GM03348 (cell line): ENCODE measurements at places on chromosomes 7 and 10.

DNA sequence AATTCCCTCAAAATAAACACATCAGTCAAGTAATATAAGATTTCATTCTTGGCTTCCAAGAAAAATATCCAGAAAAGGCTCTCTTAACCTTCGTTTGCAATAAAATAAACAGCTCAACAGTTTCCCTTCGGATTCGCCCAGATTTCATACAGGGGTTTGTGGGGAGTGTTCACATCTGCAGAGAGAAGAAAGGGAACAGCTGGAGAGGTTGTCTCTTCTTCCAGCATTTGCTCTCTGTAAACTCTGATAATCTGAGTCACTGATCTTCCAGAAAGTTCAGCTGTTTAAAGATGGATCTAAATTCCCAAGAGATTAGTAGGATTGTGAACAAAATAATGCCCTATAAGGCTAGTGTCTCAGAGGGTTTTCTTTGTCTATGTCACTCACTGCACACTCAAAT is 277.9 kb downstream of the HPSE2 start:
- no peak for DNase-seq

DNA sequence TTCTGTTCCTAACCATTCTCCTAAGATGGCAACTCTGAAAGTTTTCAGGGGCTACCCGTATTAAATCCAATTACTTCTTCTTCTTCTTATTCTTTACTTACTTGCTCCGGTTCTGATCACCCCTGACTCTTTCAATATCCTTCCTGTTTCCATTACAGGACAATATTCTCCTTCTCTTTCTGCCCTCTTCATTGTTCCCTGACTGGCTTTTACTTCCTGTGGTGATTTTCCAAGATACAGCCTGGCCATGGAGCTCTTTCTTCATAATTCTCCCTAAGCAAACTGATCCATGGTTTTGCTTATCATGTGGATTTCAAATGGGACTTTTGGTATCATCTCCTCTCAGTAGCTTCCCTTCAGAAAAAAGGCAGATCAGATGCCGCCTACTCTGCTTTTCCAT is 35.4 kb downstream of the CCDC186 start:
- DNase-seq = no peak

GRCh38 chr7:45037876-45038275 is 37.9 kb downstream of the CCM2 start:
- DNase-seq = no peak

DNA sequence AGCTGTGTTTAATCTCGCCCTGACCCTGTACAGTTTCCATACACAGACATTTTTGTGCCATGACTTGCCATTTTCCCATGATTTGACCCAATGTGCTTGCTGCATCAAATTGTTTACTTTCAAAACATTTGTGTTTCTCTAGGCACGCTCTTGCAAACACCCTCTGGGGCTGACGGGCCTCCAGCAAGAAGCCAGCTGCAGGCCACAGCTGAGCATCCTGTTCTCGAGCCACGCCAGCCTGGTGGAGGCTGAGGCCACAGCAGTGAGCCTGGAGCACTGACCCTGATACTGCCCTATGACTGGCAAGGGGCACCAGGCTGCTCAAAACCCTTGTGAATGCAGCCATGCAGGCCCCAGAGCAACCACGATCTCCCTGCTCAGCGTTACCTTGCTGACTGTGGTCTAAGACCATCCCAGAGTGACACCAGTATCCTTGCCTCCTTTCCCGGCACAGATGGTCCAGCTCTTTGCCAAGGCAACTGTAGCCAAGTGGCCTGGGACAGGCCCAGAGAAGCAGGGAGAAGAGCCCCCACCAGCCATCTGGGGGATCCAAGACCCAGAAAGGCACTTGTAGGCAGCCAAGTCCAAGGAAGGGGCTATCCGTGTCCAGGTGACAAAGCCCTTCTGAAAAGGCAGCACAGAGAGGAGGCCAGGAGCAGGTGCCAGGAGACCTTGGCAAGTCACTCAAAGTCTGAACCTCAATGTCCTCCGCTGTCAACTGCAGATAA is 78.5 kb downstream of the OAT start:
- DNase-seq = no peak

DNA sequence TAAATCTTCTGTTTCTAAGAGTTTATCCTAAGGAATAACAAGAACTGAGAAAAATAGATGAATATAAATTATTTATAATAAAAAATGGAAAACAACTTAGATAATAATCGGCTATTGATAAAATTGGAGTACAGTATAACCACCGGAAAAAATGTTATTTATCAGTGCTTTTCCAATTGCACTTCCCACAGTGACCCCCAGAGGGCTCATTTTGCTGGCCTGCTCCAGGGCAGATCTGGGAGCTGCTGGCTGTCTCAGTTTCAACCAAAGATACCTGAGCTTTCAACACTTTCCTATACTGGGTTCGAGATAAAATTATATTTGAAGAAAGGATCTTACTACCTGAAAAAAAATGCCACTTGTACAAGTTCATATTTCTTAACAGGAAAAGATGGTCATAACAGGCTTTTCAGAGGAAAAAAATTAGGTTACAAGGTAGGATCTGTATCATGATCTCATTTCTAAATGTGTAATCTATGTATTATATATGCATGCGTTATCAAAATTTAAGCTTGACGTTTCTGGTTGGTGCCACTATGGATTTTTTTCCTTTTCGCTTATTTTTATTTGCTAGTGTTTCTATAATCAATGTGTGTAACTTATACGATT is 165.7 kb downstream of the NPSR1 start:
- DNase-seq = peak; percentile 77

- no peak for DNase-seq
Observed at GRCh38 chr10:1376384-1376945, 320.3 kb downstream of the WDR37 start.

DNA sequence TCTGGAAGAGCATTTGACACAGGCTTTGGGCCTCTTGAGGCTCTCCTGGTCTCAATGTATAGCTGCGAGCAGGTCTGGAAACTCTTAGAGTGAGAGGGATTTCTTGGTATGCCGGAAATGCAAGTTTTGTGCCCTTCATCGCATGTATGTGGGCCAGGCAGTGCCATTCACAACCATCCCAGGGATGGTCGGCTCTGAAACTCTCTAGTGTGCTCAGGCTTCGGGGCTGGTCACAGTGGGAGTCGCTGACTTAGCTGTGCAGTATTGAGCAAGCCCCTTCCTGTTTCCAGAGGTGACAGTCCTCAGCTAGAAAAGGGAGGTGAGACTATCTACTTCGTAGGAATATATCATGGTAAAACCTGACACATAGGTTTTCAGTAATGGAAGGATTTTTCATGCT is 2.0 kb upstream of the AOAH start:
- DNase-seq = no peak

DNA sequence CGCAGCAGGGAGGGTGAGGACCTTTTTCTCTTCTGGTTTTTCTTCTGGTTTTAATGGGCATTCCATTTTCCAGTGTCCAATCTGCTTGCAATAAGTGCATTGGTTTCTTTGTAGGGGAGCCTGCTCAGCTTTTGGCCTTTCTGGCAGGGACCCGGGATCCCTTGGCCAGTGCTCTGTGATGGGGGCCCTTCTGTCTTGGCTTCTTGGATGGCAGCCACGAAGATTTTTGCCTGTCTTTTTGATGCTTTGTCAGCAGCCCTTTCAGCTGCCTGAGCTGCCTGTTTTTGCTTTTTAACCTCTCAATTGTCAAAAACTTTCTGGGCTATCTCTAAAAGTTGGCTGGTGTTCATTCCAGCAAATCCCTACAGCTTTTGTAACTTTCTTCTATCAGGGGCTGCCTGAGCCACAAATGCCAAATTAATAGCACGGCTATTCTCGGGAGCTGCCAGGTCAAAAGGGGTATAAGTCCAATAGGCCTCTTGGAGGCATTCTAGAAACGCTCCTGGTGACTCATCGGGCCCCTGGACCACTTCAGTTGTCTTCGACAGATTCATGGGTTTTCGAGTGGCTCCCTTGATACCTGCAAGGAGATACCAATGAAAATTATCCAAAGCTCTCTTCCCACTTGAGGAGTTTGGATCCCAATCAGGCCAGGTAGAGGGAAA is 179.9 kb upstream of the MBL2 start:
- no peak for DNase-seq
